Hematopoietic multipotent progenitor cell treated with erythropoietin and hydrocortisone succinate and interleukin-3 and kit ligand, for 8 days (in vitro differentiated cells): ENCODE measurements at places on chromosomes 1 and 21.

- no peak for DNase-seq
These were observed 688 bp downstream of the PTTG1IP start for GRCh38 chr21:44872649-44873355.

DNA sequence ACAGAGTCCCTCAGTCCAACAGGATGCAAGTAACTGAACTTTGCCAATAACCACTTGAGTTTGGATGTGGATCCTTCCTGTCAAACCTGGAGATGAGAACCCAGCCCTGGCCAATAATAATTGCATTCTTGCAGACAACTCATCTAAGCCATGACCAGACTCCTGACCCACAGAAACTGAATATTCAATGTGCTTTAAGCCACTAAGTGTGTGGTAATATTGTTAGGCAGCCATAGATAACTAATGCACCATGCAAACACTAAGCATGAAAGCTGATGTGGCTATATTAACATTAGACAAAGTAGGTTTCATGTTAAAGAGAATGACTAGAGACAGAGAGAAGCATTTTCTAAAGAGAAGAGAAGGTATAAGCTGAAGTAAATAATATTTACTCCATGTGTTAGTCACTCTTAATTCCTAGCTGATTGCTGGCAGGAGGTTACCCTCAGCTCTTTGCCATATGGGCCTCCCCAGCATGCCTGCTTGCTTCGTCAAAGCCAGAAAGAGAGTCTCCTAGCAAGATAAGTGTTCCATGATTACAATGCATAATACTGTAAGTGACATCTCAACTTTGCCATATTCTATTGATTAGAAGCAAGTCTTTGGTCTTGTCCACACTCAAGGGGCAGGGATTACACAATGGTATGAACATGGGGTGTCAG is 276.4 kb upstream of the PLXNA2 start:
- no peak for DNase-seq

- DNase-seq: peak; percentile 22
These were observed 117.3 kb downstream of the PSMG1 start for GRCh38 chr21:39065917-39066316.

GRCh38 chr21:31103571-31104265 is 65.4 kb upstream of the KRTAP19-8 start:
- DNase-seq: no peak

DNA sequence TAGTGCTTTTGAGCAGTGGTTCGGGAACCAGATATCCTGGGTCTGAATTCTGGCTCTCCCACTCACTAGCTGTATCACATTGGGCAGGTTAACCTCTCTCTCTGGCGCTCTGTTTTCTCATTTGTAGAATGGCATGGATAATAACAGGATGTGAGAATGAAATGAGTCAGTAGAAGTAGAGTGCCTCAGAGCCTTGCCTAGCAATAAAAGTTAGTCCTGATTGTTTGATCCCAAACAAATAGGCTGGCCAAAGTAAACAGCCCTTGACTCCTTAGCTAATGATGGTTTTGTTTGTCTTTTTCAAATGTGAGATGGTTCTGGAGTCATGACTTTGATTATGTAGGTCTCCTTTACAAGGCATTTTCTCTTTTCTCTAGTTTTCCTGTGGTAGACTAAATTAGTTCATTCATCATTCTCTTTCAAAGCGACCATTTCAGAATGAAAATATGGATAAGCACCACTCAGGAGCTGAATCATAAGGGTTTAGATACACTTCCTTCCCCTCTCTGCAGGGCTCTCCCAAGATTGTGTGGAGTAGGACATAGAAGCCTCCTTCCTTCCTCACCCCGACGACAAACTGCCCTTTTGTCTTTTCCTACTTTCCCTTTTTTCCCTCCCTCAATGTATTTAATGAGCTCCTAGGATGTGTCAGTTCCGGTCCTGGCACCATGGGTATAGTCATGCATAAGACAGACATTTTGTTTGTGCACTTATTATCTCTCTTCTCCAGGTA is 23.1 kb downstream of the KIAA0040 start:
- no peak for DNase-seq
